KG1 (cell line): ENCODE measurements at places on chromosomes 7 and 10.

GRCh38 chr10:23516530-23516929 is 77.7 kb downstream of the OTUD1 start:
- no peak for DNase-seq

GRCh38 chr7:101386558-101387231 is 24.0 kb downstream of the COL26A1 start:
- no peak for DNase-seq

DNA sequence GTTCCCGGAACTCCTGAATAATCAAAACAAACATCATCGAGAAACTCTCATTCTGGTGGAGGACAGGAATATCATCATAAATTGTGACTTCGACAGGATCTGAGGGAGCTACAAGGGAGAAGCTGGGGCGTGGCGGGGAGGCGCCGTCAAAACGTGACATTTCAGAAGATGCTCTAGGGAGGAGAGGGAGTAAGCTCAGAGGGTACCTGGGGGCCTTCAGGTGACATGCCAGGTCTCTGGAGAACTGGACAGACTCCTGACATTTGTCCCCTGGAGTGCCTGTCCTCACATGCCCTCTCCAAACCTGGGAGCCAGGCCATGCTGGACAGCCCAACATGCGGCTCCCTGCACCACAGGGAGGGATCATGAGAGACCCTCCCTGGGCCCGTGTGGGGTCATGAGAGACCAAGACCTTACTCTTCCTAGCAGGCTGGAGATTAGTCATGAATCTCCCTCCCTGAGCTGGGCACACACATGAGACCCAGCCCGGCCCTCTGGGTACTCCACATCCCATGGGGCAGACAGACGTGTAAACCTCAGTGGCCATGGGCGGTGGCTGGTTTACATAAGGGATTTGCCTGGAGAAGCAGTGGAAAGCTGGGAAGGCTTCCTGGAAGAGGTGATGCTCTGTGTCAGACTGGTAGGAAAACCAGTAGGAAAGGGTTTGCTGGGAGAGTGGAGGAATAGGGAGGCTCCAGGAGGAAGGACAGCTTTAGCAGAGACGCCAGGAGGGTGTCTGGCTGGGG is 81.0 kb downstream of the MYL10 start:
- DNase-seq = no peak

DNA sequence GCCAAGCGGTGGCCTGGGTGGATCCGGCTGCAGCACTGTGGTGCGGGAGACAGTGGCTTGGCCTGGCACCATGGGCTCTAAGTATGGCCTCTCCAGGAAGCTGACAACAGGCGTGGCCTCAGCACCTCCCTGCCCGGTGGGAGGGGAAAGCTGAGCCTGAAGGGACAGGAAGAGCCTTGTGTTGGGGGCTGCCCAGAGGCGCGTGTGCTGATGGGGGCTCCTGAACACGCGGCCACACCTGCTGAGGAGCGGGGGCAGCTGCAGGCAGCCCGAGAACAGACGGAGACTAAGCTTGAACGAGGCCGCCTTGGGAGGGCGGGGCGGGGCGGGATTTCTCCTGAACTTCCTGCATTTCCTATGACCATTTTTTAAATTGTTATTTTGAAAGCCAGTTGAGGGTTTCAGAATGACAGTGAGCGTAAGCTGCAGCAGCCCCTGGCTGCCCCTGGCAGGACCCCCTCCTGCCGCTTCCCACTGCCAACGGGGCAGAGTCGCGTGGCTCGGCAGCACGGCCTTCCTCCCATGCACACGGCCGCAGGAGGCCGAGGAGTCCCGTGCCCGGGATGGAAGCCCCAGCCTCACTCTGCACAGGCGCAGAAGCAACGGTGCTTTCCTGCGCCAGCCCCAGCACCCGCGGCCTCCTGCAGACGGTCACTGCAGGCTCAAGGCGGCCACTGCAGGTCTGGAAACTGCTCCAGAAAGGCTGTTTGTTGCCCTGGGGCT is 43.2 kb downstream of the DPYSL4 start:
- DNase-seq = no peak

- DNase-seq = no peak
These were observed 28.5 kb upstream of the STK17A start for GRCh38 chr7:43554423-43554822.

GRCh38 chr10:78033387-78033636 is 351 bp upstream of the RPS24 start:
- DNase-seq = no peak

DNA sequence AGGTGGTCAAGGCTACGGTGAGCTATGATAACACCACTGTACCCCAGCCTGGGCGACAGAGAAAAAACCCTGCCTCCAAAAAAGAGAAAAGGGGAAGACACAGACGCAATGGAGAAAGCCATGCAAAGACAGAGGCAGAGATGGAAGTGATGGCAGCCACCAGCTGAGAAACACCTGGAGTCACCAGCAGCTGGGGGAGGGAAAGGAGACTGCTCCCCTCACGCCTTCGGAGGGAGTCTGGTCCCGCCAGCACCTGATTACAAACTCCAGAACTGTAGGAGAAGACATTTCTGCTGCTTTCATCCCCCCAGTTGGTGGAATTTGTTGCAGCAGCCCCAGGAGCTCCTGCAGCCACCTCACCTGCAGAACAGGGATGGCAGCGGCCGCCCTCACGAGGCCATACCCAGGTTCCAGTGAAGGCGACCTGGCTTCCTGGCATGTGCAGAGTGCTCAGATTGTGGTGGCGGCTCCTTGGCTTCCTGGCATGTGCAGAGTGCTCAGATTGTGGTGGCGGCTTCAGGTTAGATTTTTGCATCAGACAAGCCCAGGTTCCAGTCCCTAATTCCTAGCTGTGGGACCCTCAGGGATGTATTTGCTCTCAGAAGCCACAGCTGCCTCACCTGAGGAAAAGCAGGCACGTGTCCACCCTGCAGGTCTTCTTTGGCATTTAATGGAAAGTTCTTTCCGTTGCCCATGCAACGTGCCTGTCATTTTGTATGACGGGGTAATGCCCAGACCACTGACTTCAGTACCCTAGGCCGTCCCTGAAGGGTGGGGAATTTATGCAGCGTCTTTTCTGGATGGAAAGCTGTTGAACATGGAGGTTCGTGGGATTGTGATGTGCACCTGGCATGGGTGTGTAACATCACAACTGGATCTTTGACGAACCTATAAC is 182.9 kb downstream of the EBF3 start:
- no peak for DNase-seq

DNA sequence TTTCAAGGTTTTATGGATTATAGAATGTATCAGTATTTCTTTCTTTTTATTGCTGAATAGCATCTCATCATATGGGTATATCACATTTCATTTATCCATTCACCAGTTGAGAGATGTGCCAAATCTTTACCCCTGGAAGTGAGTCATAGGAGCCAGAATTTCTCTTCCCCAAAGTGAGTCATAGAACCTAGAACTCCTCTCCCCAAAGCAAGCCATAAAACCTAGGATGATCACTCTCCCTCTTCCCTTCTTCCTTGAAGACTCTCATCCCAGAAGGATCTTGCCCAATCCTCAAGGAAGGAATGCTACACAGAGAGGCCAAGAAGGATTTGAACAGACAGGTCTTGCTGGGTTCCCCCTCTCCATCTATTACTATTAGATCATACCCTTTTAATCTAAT is 199.9 kb downstream of the EVX1 start:
- DNase-seq = no peak

- peak; percentile 20 for DNase-seq
These were observed 2.7 kb downstream of the KCNIP2 start for GRCh38 chr10:101840741-101841453.

- DNase-seq = no peak
These were observed 98.9 kb upstream of the ARHGAP21 start for GRCh38 chr10:24822590-24822989.

GRCh38 chr10:28890121-28890950 is 213.0 kb downstream of the BAMBI start:
- no peak for DNase-seq
